Stimulated activated CD4-positive, alpha-beta T cell treated with anti-CD3 and anti-CD28 coated beads, Interleukin-2, amount 100 ng/mL, for 48 hours (primary cell): ENCODE measurements at places on chromosomes 16 and 17.

DNA sequence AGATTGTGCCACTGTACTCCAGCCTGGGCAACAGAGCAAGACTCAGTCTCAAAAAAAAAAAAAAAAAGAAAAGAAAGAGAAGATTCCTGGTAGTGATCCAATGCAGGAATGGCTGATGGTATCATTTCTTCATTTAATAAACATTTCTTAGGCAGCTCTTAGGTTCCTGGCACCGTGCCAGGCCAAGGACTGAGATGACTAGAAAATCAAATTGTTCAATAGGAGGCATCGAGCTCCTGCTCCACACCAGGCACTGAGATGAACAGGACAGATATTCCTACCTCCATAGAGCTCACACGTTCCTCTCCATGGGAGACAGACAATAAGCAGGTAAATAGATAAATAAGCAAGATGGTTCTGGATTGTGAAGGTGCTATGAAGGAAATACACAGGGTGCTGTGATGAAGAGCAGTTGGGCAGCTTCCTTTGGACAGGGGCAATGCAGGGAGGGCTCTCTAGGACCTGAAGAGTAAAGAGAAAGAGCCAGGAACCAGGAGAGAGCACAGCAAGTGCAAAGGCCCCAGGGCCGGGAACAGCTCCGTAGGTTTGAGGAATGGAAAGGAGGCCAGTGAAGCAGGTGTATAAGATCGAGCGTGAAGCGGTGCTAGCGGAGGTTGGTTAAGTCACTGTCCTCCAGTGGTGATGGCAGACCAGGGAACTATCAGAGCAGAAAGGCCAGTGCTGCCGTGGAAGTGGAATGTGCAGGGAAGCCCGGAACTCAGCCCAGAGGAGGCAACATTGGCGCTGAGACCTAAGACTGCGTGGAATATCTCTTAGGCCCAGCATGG, 26.5 kb upstream of the CRHR1 start:
- no peak for DNase-seq

GRCh38 chr16:66617728-66618127, 13.2 kb downstream of the CMTM3 start:
- DNase-seq, result no peak

DNA sequence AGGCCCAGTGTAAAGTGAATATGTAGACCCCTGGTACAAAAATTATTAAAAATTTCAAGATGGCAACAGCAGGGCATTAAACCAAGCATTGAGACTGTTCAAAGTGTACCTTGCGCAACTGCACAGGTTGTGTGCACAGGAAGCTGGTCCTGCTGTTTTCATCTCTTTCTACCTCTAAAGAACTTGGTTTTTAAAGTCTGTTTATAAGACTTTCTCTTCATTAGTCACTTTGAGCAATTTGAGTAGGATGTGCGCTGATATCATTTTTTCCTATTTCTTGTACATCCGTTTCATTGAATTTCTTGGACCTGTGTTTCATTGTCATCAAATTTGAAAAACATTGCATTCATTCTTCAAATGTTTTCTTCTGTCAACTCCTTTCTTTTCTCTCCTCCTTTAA, 16.8 kb upstream of the PMP22 start:
- DNase-seq, result no peak

GRCh38 chr17:4607261-4607741, 23.0 kb downstream of the SMTNL2 start:
- no peak for DNase-seq

DNA sequence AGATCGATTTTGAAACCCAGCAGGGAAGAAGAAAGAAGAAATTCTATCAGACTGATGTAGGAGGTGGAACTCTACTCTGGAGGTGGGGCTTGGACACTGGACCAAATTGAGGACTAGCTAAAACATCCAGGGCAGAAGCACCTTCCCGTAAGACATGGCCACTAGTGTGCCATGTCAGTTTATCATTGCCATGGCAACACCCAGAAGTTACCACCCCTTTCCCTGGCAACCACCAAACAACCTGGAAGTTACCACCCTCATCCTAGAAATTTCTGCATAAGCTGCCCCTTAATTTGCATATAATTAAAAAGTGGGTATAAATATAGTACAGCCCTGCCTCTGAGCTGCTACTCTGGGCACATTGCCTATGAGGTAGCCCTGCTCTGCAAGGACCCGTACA, 66.7 kb downstream of the NACA2 start:
- DNase-seq, result no peak

GRCh38 chr17:61574542-61575351, 16.3 kb downstream of the NACA2 start:
- no peak for DNase-seq

DNA sequence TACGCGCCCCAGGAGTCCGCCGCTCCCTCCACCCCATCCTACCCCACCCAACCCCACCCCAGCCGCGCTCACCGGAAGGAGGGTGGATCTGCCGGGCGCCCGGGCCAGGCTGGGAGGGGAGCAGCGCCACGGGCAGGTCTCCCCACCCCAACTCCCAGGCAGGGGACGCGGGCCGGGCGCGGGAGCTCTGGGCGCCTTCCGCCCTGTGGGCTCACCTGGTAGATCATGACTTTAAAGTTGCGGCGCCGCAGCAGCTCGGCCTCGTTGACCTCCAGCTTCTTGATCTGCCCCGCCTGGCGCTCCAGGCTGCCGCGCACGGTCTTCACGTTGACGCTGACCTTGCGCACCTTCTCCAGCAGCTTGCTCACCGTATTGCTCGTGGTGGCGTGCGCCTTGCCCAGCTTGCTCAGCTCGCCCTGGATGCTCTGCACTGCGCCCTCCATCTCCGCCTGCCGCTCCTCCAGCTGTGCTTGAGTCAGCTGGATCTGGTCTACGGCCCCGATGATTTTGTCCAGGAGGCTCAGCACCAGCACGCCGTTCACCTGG, 571 bp downstream of the CAVIN1 start:
- DNase-seq, result peak; percentile 16
